Renal pelvis (tissue), 12 donors: ENCODE measurements at places on chromosomes 4 and X. TPM values are rescaled to one million over a fixed set of nuclear protein-coding genes. Genes with fewer than 3 reads are reported as not detected.

DNA sequence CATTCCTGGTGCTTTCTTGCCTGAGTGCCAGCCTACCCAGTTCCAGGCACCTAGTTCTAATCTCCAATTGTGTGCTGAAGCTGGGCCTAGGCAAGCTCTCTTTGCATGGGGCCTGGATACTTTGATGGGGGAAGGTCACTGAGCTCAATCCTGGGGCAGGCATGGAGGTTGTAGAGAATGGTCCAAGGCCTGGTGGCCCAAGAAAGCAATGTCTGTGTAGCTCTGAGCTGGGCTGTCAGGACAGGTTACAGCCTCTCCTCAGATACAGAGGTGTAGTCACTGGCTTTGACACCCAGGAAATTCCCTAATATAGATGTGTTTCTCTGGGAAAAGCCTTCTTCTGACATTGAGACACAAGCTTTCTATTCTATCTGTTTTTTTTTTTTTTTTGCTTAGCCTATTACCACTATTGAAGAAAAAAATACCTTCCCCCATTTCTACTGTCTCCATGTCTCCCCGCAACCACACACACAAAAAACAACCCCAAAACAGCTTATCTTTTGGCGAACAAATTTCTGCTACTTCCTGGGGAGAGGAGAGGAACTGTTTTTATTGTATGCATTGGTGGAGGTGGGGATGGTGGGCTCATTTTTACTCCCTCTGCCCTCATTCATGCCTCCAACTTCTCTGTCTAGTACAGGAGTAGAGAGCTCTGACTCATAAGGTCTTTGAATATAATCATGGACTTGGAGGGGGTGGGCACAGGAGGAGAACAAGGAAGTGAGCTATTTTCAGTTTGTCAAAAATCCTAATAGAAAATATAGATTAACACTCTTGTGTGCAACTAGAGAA lies 66.7 kb upstream of the DHX15 start:
- DNase-seq: no peak

- DNase-seq: peak; percentile 20
These were observed 284.6 kb upstream of the GATB start for GRCh38 chr4:152045449-152045806.

DNA sequence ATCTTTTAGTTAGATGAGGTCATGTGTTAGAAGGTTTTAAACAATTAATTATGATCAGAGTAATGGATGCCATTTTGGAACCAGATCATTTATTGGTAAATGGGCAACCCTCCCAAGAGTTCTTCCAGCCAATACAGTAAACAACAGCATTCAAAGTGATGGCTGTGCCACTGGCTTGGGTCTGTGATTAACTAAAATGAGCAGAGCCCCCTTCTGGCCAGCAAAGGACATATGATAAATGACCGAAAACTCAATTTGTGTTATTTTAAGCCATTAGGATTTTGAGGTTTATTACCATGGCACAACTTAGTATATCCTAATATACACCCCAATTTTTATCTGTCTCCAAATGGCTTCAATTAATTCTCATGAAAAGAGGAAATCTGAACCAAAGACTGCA lies 90.8 kb upstream of the NPFFR2 start:
- DNase-seq: peak; percentile 16

GRCh38 chrX:134732152-134732551 lies 73.9 kb upstream of the PLAC1 start:
- no peak for DNase-seq

DNA sequence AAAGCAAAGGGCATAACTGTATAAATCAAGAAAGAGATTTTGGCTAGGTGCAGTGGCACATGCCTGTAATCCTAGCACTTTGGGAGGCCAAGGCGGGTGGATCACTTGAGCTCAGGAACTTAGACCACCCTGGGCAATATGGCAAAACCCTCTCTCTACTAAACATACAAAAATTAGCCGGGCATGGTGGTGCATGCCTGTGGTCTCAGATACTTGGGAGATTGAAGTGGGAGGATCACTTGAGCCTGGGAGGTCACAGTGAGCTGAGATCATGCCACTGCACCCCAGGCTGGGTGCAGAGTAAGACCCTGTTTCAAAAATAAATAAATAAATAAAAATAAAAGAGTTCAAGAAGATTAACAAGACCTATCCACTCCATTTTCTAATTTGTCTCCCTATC lies 227.3 kb downstream of the SOWAHB start:
- DNase-seq: no peak

GRCh38 chr4:41722181-41722580 lies 26.3 kb downstream of the PHOX2B start:
- DNase-seq: no peak

- no peak for DNase-seq
These were observed 33.7 kb downstream of the ADAD1 start for GRCh38 chr4:122412547-122412946.

DNA sequence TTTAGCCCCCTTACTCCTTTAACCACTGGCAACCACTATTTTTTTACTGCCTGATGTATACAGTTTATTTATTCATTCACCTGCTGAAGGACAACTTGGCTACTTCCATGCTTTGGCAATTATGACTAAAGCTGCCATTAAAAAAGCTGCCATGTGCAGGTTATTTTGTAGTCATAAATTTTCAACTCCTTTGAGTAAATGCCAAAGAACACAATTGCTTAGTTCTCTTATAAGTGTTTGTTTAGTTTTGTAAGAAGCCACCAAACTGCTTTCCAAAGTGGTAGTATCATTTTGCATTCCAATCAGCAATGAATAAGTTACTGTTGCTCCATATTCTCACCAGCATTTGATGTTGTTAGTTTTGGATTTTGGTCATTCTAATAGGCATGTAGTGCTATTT lies 1831.8 kb downstream of the PCDH7 start:
- DNase-seq: no peak

GRCh38 chr4:12734586-12734985 lies 749.6 kb downstream of the RAB28 start:
- DNase-seq: no peak

DNA sequence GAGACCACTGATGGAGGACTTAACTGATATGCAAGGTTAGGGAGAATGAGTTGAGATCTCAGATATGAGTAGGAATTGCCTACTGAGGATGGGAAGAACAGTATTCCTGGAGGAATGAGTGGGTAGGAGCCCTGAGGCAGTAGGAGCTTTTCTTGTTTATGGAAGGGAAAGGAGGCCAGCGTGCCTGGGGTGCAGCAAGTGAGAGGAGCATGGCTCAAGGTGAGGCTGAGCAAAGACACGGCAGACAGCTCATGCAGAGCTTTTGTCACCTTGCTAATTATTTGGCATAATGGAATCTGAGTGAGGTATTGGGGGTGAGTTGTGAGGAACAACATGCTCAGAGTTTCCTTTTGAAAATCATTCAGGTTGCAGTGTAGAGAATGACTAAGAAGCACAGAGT lies 65.3 kb upstream of the IBSP start:
- DNase-seq: no peak

NXF2 gene
- polyA plus RNA-seq: 0.67 TPM

P2RY4 gene
- 0.68 TPM for polyA plus RNA-seq

ADRA2C gene
- 14.2 TPM for polyA plus RNA-seq

MSMO1 gene
- 73.1 TPM for polyA plus RNA-seq

IL2 gene
- not detected for polyA plus RNA-seq
